ENCODE measurements at places on chromosomes 16 and 17.

DNA sequence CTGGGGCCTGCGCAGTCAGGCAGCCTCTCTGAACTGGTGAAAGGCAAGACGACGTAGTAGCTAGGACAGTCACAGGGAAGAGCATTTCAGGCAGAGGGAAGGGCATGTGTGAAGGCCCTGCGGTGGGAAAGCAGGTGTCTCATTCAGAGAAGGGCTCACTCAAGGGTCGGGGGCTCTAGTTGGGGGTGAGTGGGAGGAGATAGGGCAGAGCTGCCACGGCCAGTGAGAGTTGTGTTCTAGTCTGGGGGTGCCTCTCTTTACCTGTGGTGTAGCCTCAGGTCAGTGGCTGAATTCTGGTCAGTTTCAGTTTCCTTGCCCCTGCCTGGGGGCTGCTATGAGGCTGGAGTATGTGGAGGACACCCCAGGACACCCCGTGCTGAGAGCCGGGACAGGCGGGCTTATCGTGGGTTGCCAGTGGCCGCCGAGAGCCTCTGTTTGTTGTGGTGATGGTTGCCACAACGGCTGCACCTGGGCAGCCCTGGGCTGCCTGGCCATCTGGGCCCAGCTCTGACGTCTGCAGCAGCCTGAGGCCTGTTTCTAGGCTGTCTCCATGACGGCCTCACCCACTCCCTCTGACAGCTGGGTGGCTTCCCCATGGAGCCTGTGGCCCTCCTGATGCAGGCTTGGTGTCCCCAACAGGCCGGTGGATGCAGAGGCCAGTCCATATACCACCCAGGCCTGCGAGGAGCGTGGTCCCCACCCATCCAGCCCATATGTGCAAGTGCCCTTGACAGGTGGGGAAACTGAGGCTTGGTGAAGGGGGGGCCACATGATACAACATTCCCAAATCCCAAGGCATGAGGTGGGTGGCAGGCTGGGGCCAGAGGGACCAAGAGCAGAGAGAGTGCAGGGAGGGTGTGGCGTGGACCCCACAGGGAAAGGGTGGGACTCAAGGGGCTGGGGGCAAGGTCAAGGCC is 10.8 kb downstream of the MAP2K3 start:
- DNase-seq = no peak

DNA sequence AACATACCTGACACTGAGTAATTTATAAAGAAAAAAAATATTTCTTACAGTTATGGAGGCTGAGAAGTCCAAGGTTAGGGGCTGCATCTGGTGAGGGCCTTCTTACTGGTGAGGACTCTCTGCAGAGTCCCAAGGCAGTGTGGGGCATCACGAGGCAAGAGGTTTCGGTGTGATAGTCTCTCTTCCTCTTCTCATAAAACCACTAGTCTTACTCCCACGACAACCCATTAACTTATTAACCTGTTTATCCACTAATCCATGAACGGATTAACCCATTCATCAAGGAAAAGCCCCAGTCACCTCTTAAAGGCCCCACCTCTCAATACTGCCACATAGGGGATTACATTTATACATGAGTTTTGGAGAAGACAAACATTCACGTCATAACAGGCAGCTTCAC is 20.1 kb downstream of the CIITA start:
- no peak for DNase-seq

GRCh38 chr16:65024767-65025178 is 97.1 kb downstream of the CDH11 start:
- DNase-seq = no peak

- peak; percentile 54 for DNase-seq
Measured at GRCh38 chr17:15651583-15652110, 32.1 kb upstream of the FBXW10B start.

GRCh38 chr16:86382067-86382773 is 128.1 kb upstream of the FOXF1 start:
- no peak for DNase-seq

DNA sequence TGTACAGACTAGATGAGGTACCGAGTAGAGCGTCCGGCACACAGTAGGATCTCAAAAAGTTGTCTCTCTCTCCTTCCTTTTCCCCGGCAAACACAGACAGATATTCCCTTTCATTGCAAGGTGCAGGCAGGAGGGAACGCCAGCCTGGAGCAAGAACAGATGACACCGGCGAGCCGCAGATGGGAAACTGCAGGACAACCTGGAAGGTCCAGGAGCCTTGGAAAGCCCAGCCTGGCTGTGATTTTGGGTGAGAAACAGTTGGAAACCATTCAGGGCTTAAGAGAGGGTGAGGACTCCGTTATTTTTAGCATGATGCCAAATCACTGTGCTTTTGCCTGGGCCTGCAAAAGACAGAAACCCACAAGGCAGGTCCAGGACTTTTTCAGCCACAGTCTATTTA is 7.3 kb downstream of the CDH11 start:
- peak; percentile 96 for DNase-seq

DNA sequence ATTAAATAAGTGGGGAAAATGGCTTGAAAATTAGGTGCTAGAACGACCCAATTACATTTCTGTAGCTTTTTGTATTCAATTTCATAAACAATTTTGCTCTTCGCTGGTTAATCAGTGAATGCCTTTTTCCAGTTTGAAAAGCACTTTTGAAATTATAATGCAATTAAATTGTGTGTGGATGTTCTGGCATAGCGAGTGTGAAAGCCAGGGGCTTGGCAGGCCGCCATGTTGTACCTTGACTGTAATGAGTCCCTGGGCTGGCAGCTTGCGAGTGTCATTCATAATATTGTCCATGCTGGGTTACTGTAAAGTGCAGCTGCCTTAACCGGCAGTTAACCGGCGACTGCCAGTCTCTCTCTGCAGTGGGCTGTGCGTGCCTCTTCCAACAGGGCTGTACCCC is 177.8 kb downstream of the CCDC182 start:
- DNase-seq = no peak

- no peak for DNase-seq
Measured at GRCh38 chr16:82949016-82949415, 322.2 kb downstream of the CDH13 start.

DNA sequence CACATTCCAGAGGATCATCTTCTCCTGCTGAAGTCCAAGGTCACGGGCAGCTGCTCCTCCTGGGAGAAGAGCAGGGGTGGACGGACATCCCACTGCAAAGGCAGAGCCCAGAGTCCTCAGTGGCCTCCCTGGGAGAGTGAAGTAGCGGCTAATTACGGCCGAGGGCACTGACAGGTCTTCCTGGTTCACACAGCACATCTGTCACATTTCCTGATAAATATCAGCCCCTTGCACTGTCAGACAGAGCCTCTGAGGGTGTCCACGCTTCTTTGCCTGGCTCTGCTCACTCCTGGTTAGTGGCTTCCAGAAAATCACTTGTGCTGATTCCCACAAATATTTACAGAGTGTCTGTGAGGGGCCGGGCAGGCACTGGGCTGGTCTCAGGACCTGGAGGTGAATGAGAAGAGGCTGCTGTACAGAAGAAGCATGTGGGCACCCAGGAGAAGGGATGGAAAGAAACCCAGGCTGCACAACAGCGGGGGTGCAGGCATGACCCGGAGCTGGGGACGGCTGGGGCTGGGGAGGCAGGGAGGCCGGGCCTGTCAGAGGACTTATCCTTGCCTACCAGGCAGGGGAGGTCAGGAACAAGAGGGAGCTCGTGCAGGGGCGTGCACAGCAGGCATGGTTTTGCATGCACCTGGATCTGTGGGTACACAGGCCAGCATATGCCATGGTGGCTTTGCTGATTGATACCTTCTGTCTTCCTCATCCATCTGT is 258.2 kb upstream of the TNRC6C start:
- DNase-seq = no peak

DNA sequence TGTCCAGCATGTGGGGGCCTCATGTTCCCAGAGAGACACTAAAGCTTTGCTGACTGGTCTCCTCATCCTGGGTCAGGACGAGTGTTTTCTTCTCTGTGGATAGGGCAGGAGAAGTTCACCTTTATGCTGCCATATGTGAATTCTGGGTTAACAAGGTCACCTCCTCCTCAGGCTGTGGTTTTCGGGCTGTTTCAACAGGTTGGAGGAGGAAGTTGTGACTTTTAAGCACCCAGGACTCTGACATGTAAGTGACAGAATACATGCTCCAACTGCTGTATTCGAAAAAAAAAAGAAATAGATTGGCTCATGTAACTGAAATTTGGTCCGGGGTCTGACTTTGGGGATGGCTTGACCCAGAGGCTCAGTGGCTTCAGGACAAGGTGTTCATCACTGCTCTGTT is 54.2 kb downstream of the SNX20 start:
- DNase-seq = no peak

DNA sequence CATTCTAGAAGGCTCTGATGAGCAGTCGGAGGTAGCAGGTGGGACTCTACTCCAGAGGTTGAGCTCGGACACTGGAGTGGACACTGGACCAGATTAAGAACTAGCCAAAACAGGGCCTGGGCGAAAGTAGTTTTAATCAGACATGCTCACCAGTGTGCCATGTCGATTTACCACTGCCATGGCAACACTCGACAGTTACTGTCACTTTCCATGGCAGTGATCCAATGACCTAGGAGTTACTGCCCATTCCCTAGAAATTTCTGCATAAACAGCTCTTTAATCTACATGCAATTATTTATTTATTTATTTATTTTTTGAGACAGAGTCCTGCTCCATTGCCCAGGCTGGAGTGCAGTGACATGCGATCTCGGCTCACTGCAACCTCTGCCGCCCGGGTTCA is 7.2 kb upstream of the METTL9 start:
- DNase-seq = no peak

- no peak for DNase-seq
Measured at GRCh38 chr17:48729335-48730239, 1.0 kb upstream of the HOXB13 start.

GRCh38 chr16:57303910-57304168 is 19.4 kb upstream of the PLLP start:
- no peak for DNase-seq

DNA sequence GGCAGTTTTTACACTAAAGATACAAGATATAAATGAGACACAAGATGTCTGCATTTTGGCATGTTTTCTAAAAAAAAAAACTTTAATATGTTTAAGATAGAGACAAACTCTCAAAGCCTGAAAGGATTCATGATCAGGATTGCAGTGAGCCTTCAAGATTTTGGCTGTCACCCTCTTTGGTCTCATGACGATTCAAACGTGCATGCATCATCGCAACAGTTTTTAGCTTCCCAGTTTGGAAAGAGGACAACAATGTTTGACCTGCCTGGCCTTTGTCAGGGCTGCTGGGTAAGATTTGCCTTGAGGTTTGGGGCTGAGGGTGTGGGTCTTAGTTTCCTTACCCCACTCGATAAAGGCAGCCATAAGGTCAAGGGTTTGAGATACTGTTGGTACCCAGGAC is 134.1 kb downstream of the RGS9 start:
- DNase-seq = no peak

- DNase-seq = no peak
Measured at GRCh38 chr16:26454102-26454501, 612.6 kb upstream of the C16orf82 start.

DNA sequence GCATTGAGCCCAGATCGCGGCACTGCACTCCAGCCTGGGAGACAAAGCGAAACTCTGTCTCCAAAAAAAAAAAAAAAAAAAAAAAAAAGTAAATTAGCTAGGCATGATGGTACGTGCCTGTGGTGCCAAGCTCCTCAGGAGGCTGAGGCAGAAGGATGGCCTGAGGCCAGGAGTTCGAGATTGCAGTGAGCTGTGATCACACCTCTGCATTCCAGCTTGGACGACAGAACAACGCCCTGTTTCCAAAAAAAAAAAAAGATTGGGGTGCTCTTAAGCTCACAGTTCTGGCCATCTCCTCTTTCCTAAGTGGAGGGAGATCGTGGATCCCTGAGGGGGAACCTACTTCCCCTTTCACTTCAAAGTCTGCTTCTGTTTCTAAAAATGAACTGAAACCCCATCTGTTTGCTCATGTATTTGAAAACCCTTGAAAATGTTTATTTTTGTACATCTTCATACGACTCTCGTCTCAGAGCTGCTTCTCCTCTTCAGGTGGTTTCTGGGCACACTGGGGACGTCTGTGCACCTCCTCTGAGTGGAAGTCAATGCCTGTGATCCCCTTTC is 138.8 kb downstream of the PRKCA start:
- DNase-seq = no peak

DNA sequence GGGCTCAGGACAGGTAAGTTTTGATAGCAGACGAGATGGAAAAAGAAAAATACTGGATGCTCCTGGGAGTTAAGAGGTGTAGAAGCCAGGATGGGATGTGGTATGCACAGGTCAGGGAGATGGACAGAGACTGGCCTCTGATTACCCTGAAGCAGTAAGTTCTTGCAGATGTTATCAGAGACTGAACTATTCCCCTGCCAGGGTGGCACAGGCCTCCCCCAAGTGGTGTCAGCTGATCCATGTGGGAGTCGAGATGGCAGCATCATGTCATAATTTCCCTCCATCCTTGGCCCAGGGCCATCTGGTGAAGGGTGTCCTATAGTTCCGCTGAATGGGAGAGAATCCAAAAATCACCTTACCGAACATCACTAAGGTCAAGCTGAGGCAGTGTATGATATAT is 14.1 kb upstream of the NKD1 start:
- DNase-seq = no peak

GRCh38 chr17:78174346-78174869 is 6.0 kb downstream of the SYNGR2 start:
- DNase-seq = peak; percentile 94

DNA sequence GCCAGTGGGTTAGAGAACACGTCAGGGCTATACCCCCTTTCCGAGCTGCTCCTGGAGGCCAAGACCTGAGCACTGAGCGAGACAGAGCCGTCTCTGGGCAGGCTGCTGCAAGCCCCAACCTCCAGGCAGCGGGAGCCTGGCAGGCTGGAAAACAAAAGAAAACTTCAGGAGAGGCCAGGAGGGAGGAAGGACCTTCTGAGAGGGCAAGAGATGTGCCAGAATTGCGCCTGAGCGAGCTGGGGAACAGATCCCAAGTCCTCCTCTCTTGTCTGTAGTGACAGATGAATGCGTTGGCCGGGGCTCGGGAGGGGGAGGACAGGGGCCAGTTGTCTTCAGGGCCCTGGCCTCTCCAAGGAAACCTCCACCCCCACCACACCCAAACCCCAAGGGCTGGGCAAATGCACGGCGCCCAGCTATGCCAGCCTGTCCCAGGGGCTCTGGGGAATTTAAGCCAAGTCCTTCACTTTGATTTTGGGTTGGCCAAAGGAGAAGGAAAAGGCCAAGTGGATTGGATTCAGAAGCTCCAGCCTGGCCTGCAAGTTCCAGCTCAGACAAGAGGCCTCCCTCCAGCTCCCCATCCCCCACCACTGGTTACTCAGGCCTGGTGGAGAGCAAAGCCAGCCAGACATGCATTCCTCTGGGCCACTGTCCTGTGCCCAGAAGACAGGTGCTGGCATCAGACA is 18.1 kb downstream of the SDK2 start:
- no peak for DNase-seq

GRCh38 chr17:77875881-77876509 is 82.5 kb upstream of the TNRC6C start:
- DNase-seq = no peak

GRCh38 chr17:64506201-64506575 is at the start of gene DDX5:
TSS of gene DDX5 (minus strand) at chr17:64506289. CDS start at chr17:64506119, 170 bp downstream.
- peak; percentile 97 for DNase-seq

GRCh38 chr16:10868596-10869469 is 8.2 kb upstream of the CIITA start:
- no peak for DNase-seq

- DNase-seq = no peak
Measured at GRCh38 chr16:3548859-3549258, 28.3 kb downstream of the NLRC3 start.

GRCh38 chr16:73215678-73216377 is 167.9 kb upstream of the ZFHX3 start:
- DNase-seq = no peak

Data from cerebellar cortex (tissue), 1 donor.